ENCODE measurements at places on chromosomes 1 and 21.
A peak's percentile ranks its signal among the peaks of the same experiment; 100 is the strongest.

DNA sequence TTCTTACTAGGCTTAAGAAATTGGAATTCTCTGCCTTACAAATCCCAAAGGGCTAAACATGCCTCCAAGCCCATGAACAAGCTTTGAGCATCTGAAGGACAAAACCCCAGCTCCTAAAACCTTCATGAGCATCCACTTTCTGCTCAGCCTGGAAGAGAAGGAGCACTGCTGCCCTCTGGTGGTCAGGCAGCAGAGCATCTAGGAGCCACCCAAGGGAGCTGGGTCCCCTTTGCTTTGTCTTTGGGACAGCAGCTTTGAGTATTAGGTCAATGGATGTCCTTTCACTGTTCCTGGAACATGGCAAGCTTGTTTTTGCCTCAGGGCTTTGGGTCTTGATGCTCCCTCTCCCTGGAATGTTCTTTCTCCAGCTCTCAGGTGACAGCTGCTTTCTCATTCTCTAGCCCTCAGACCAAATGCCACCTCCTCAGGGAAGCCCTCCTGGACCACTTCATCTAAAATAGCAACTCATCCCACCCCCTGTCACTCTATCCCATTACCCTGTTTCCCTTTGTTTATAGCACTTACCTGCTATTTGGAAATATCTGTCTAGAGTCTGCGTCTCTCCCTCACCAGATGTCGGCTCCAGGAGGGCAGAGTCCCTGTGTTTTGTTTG lies 25.7 kb downstream of the RAB7B start:
- DNase-seq = peak; percentile 77

- DNase-seq = no peak
Observed at GRCh38 chr1:184465489-184466146, 78.8 kb downstream of the C1orf21 start.

DNA sequence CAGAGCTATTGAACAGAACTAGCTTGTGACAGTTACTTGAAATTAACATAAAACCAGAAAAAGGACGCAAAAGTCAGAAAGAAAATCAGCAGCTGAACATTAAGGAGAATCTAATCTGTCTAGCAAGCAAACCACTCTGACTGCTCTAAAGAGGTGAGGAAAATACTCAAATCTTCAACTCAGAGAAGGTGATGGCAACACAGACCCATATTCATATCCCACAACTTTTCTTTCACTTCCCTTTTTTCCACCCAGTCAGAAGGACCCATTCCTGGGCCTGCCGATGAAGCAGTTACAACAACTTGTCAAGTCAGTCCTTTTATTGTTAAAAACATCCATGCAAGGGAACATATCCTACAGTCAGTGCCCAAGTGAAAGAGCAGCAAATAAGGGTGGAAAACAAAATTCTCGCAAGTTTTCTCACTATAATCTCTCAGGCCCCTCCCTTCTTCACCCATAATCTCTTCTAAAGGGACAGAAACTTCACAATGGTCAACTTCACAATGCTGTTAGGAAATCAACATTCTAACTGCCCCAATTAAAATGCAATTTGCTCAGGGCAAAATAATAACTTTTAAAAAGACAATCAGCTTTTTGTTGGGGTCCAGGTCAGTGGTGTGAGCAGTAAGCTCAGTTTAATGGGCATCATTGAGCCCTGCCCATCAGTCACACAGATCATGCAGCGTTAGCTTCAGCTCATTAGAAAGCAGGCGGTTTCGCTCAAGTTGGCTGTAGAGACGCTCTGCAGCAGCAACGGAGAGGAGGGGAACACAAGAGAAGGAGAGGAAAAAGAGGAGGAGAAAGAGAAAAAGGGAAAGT lies 3.6 kb upstream of the NUP210L start:
- DNase-seq = no peak

- DNase-seq = no peak
Observed at GRCh38 chr1:6491966-6492365, 499 bp upstream of the PLEKHG5 start.

GRCh38 chr21:36543924-36544323 lies 64.0 kb upstream of the CLDN14 start:
- no peak for DNase-seq

DNA sequence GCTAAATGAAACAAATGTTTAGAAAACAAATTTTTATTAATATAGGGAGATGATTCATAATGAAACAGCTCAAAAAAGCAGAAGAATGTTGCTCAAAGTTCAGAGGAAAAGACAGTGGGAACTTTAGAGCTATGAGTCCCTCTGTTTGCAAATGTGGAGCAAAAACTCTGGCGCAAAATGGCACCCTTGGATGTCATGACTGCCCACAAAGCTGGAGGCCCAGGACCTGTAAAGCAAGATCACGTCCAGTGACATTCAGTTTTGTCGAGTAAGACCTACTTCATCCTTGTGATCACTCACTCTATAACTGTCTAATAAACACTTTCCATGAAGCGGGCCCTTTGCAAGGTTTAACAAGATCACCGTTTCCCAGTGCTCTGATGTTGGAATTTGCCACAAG lies 9.1 kb upstream of the EXO1 start:
- no peak for DNase-seq

DNA sequence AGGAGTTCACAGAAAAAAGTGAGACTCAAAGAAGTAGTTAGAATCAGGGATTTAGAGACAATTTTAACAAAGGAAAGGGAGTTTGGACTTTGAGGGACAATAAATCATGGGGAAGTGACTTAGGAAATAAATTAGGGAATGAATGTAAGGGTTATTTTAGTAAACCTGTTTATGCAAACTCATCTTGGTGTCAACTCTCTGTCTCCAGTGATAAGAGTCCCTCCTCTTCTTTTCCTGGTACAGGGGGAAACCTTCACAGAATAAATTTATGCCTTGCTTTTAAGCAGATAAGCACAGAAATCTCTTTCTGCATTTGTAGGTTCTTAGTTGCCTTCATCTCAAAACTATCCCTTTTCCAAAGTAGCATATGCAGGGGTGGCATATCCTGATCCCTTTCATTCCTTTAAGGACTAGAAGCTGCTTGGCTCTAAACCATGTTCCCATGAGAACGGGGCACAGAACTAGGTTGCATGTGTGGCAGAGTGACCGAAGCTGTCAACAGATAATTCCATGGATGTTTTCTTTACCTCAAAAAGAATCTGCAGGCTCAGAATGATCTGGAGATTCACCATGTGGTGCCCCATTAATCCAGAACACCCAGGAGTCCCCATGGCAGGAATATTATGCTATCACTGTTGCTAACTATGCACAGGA lies 155.4 kb downstream of the ZNF648 start:
- no peak for DNase-seq

GRCh38 chr1:235067396-235068157 lies 61.1 kb downstream of the TOMM20 start:
- no peak for DNase-seq

GRCh38 chr1:47201179-47201578 lies 11.3 kb upstream of the PDZK1IP1 start:
- DNase-seq = no peak

DNA sequence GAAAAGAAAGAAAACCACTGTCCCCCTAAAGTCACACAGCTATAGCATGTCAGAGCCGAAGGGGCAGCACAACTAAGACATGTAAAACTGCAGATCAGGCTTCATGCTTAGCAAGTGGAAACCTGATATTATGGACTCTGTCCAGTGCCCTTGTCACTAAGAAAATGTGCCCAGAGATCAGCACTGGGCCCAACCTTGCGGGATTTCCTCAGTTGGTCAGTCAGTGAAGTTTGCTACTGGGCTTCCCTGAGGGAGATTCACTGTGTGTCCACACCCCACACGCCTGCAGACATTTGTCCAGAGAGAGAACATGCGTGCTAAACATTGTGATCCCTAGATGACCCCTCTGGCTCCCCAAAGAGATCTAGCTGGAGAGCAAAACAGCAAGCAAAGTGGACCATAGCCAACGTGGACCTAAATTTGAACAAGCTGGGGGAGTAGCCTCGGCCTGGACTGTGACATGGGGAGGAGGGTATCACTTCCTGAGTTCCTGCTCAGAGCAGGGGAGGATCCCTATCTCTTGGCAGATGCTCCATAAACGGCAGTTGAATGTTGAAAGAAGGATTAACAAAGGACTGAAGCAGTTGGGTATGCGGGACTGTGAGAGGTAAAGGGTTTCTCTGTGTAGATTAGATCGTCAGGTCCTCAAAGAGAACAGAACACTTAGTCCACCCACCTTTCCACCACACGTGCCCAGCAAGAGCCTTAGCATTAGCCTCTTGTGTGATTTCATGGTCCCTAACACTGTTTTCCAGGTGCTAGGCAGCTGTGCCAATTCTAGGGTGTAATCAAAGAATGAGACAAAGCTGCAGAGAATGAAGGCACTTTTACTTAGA lies 53.6 kb downstream of the GLUL start:
- DNase-seq = no peak

GRCh38 chr1:65259816-65260215 lies 49.5 kb upstream of the DNAJC6 start:
- no peak for DNase-seq

- DNase-seq = no peak
Observed at GRCh38 chr1:28264897-28265296, 5.6 kb downstream of the SESN2 start.

GRCh38 chr1:199279067-199279466 lies 640.2 kb downstream of the PTPRC start:
- no peak for DNase-seq

DNA sequence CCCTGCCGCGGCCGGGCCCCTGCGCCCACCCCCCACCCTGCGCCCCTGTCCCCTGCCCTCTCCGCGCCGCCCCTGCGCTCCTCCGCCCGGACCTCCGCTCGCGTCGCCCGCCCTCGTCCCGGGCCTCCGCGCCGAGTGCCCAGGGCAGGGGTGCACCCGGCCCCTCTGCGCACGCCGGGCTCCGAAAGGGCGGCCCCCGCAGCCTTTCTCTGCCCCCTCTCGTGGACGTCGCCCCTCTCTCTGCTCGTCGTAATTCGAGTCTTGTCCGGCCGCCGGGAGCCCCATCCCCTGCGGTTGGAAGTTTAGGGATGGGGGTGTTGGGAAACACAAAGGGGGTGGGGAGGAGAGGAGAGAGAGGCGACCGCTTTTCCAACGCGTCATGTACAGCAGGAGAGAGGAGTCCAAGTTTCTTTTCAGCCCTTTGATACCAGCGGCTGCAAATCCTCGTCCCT lies 407 bp downstream of the GALNT2 start:
- DNase-seq = no peak

GRCh38 chr1:192954705-192955265 lies 104.4 kb downstream of the UCHL5 start:
- DNase-seq = no peak

GRCh38 chr21:17777072-17777765 lies 41.9 kb downstream of the C21orf91 start:
- DNase-seq = no peak

DNA sequence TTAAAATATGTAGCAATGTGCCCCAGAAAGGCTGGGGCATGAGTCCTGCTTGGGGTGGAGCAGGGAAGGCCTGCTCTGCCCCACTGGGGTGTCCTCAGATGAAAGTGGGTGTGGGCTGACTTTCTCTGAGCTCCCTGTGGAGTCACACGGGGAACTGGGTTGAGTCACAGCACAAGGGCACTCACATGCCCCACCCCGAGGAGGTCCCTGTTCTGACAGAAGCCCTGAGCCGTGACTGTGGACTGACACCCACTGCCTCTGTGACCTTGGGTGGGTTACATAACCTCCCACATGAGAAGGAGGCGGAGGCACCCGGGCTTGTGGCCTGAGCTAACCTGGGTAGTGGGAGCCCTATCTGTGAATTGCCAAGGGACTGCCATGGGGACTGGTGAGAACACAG lies 52.5 kb upstream of the TINAGL1 start:
- DNase-seq = no peak

- DNase-seq = no peak
Observed at GRCh38 chr21:28345934-28346333, 646.7 kb downstream of the LTN1 start.

DNA sequence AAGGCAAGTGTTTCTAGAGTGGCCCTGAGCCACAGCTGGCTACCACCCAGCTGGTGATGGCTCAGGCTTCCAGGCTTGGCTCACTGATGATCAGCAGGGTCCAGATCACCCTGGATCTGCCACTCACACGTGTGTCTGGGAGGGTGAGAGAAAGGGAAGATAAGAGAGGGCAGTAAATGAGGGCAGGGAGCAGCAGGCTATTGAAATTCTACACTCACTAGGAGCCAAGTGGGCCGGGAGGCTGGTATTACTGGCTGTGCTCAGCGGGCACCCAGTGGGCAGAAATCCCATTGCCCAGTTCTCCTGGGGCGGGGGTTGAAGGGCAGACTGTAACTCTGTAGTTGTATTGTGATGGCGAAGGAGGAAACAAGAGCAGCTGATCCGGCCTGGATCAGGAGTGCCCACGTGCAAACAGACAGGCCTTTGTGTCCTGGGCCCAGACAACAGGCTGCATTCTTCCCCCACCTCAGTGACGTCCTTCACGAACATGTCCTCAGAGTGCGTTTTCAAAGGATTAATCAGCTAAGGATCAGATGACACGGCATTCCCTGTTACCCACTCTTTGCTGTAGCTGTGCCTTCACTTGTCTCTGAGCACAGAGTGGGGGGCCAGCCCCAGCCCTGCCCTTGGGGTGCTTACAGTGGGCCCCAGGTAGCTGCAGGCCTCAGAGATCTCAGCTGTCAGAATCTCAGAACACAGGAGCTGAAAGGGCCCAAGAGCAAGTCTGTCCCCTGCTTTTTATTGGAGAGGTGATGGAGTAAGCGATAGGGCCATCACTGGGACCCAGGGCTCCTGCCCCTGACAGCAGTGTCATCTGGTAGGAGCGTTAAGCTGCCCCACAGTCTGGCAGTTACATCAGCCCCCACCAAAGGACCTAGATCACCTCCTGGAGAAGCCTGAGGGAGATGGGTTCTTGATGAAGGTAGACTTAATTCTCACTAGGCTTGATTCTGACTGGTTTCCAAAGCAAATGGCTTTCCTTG lies 60.5 kb downstream of the ATP1A1 start:
- no peak for DNase-seq

- DNase-seq = no peak
Observed at GRCh38 chr1:52602856-52603600, 857 bp downstream of the GPX7 start.

- DNase-seq = no peak
Observed at GRCh38 chr1:170230323-170230722, 84.6 kb downstream of the NTMT2 start.

- no peak for DNase-seq
Observed at GRCh38 chr1:145845144-145845513, 301 bp upstream of the NUDT17 start.

GRCh38 chr21:42922918-42923317 lies 2.5 kb downstream of the ERVH48-1 start:
- no peak for DNase-seq

GRCh38 chr21:35358008-35358407 lies 308.9 kb upstream of the RUNX1 start:
- DNase-seq = no peak

DNA sequence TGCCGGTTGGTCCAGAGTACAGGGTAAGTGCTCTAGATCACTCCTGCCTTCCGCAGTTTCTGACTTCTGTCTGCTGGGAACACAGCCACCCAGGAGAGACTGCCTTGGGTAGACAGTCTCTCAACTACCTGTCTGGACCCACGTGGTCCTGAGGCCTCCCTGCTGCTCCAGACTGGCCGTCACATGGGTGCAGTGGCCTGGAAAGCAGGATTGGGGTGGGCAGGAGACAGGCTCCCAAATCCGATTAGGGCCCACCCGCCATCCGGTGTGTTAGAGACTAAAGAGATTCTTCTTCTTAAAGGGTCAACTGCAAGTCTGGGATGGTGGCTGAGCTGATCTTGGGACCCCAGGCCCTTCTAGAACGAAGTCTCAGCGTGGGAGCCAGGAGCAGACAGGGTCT lies 105.5 kb downstream of the EBNA1BP2 start:
- no peak for DNase-seq

Data from T-helper 9 cell (primary cell).